Fibroblast of the conjunctiva (primary cell): ENCODE measurements at places on chromosomes 6 and 20.
A peak's percentile ranks its signal among the peaks of the same experiment; 100 is the strongest.

DNA sequence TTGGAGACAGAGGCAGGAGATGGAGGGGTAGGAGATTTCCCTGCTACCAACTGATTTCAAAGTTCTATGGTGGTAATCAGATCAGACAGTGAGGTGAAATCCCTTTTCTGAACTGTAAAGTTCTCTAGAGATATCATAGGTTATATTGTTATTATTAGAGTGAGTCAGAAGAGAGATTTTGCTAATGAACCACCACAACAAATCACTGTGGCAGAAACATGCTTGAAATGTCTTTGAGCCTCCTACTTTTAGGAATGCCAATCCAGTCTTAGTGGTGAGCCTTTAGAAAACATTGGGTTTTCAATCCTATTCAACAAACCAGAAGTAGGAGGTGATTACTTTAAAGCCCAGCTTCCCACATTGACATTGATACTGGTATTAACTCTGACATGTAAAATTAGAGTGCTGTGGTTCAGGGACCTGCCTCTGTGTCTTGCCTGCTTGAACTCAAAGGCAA lies 136.7 kb upstream of the CNR1 start:
- DNase-seq = no peak

GRCh38 chr6:137095651-137096238 lies 51.0 kb upstream of the IL20RA start:
- DNase-seq = no peak

DNA sequence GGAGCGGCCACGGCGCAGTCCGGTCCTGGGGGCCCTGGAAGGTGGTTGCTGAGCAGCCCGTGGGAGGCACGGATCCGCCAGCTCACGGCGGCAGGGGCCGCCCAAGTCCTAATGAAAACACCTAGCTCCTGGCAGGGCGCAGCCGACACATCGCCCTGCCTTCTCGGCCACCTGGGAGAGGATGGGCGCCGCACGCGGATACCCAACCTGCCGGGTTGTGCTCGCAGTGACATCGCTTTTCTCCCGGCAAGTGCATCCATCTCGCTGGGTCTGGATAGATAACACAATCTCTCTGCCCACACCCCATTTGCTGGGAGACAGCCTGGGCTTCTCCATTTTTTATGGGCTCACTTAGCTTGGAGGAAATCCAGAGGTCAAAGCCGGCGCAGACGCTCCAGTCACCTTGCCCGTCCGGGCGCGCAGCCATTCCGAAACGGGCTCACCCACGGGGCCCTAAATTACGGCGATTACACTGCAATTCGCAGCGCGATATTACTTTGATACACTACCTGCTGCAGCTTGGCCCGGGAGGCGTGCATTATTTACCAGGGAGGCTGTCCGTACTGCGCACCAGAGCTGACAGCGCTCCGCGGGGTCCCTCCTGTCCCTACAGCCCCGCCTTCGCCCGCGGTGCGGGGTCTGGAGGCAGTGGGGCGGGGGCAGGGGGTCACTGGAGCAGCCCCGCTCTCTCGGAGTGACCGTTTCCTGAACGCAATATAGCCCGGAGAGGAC lies 36.2 kb upstream of the CCDC167 start:
- no peak for DNase-seq

DNA sequence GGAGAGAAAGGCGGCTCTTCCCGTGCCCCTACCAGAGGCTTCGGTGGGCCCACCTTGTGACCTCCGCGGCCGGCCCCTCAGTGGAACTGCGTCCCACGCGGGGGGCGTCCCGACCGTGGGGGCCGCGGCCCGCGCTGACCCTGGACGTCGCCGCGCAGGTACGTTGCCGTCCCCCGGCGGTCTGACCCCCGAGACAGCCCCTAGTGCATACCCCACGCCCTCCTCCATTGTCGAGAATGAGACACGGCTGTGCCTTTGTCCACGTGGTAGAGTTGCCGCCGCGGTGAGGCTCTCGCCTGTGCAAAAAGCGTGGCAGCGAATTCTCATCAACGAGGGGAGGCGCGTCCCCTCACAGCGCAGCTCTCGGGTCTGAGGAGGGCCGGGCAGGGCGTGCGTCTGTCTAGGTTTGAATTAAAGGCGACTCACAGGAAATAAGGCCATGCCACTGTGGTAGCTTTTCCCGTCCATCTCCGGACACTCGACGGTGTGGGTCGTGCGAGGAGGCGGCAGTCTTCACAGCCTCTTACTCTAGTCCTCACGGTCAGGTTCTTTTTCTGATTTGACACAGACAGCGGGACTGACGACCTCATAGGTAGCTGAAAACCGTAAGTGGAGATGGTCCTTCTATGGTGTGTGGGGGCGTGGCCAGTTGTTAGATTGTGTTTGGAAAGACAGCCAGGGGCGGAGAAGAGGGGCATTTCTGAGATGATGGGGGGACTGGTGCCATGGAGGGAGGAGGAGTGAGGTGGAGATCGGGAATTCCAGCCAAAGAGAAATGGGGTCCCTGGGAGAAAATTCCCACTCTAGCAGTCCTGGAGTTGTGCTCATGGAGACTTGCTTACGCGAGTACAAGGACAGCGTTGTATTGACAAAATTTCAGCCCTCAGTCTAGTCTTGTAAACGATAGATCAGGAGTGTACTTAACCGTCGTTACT lies 580 bp downstream of the NXT1 start:
- no peak for DNase-seq

DNA sequence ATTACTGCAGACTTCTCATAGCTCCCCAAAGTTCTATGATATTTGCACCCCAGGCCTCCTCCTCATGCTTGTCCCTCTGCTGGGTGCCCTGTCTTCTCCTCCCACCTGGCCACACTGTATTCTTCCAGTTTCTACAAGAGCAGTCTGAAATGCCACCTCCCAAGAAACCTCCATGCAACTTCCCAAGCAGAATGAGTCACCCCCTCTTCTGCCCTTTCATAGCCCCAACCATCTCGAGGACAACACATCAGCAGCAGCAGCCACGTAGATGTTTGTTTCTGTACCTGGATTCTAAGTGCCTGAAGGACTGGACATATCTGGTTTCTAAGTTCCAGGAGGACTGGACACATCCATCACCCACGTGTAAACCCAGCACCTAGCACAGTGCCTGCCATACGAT lies 6.6 kb upstream of the ULBP2 start:
- DNase-seq = no peak

DNA sequence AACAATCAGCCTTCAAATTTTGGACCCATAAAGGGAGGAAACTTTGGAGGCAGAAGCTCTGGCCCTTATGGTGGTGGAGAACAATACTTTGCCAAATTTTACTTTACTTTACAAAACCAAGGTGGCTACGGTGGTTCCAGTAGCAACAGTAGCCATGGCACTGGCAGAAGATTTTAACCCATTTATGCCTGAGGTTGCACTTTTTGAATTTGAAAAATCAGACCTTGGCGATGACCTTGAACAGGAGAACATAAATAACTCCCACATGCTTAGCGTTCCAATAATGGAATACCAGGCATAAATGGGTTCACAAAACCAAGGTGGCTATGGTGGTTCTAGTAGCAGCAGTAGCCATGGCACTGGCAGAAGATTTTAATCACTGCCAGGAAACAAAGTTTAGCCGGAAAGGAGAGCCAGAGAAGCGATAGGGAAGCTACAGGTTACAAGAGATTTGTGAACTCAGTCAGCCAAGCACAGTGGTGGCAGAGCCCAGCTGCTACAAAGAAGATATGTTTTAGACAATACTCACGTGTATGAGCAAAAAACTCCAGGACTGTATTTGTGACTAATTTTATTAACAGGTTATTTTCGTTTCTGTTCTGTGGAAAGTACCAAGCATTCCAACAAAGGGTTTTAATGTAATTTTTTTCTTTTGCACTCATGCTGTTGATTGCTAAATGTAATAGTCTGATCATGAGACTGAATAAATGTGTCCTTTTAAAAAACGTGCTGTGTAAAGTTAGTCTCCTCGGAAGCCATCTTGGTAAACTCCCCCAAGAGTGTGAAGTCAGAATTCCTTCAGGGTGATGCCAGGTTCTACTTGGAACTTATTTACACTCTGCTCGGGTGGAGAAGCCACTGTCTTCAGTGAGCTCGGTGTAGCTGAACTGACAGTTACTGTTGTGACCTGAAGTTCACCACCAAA lies 6.7 kb downstream of the SFT2D1 start:
- no peak for DNase-seq

DNA sequence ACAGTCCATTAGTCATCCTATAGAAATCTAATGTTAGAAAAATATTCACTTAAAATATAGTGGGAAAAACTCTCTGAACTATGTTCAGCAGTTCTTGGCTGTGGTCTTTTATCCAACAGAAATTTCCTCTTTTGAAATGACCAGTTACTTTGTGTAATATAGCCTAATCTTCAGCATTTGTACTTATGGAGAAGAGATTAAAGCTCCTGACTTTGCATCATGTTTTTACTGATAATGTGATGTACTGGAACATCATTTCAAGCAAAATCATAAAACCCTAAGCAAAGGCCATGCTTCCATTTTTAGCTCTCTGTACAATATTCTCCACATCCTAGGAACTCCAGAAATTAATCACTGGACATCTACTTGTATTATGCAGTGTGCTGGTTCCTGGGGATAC lies 430.8 kb upstream of the RUNX2 start:
- DNase-seq = no peak

GRCh38 chr20:57682184-57683101 lies 27.4 kb downstream of the PMEPA1 start:
- no peak for DNase-seq

GRCh38 chr20:61694682-61695081 lies 371.0 kb downstream of the TAF4 start:
- no peak for DNase-seq

- no peak for DNase-seq
These were observed at the start of gene DEFB121 for GRCh38 chr20:31406115-31406514. Gene DEFB121 (minus strand): TSS chr20:31406215. CDS start chr20:31406152, 63 bp downstream.

GRCh38 chr6:136914947-136915346 lies 7.2 kb upstream of the SLC35D3 start:
- no peak for DNase-seq

GRCh38 chr6:169859978-169860703 lies 108.7 kb downstream of the ERMARD start:
- DNase-seq = no peak

DNA sequence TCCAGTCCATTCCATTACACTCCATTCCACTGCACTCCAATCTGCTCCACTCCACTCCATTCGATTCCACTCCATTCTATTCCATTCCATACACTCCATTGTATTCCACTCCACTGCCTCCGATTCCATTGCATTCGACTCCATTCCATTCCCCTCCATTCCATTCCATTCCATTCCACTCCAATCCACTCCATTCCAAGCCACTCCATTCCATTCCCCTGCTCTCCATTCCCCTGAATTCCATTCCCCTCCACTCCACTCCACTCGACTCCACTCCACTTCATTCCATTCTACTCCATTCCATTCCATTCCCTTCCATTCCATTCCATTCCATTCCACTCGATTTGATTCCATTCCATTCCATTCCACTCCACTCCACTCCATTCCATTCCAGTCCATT lies 25.7 kb upstream of the DEFB125 start:
- no peak for DNase-seq

DNA sequence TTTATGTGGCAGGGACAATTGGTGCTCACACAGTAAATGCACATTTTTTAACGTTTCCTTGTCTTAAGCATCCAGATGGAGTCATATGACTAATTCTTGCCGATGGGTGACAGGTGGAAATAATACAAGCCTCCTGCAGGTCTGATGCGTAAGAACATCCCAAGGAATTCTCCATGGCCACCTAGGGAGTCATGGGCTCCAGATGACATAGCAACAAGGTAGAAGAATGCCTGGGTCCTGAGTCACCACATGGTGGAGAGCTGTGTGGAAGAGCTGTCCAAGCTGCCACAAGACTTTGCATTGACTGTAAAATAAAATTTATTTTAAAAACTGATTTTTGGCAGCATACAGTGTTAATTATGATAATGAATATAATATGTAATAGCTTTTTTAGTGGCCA lies 77.0 kb upstream of the MAP3K7 start:
- no peak for DNase-seq

DNA sequence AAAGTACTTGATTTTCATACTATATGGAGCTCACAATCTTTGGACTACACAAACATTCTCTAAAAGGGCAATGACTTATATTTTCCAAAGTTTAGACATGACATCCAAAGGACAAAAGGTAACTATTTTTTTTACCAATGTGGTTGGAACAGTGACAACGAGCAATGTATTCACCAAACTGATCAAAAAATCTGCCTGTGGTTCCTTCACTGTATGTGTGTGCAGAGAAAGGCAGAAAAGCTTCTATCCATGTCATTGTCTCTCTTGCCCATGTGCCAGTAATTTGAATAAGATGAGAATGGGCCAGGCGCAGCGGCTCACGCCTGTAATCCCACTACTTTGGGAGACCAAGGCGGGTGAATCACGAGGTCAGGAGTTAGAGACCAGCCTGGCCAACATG lies 25.5 kb downstream of the MCUR1 start:
- DNase-seq = no peak

DNA sequence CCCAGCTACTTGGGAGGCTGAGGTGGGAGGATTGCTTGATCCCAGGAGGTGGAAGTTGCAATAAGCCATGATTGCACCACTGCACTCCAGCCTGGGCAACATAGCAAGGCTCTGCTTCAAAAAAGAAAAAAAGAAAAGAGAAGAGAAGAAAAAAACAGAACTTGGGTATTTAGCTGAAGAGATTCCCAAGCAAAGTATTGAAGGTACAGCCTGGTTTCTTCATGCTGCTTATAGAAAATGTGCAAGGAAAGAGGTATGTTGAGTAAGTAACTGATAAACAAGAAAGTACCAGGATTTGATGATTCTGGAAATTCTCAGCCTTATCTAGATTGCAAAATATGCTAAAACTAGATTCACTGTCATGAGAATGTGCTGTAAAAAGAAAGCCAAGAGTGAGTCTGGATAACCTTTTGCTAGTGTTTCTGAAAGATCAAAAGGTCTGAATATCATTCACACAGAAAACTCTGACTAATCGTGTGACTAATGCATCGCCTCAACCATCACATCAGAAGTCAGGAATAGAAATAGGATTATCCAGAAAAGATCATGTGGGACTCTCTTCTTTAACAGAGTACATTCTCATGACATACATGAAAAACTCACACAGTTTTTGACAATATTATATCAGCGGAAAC lies 32.4 kb upstream of the NOP56 start:
- no peak for DNase-seq

GRCh38 chr6:44535967-44536366 lies 148.5 kb downstream of the CDC5L start:
- DNase-seq = no peak

- DNase-seq = no peak
These were observed 78.9 kb downstream of the SLX4IP start for GRCh38 chr20:10513931-10514575.

GRCh38 chr6:25971187-25971821 lies 8.7 kb downstream of the TRIM38 start:
- peak; percentile 83 for DNase-seq

GRCh38 chr6:52553158-52553557 lies 23.7 kb downstream of the TRAM2 start:
- no peak for DNase-seq
